ENCODE measurements at places on chromosomes 1 and 21.

DNA sequence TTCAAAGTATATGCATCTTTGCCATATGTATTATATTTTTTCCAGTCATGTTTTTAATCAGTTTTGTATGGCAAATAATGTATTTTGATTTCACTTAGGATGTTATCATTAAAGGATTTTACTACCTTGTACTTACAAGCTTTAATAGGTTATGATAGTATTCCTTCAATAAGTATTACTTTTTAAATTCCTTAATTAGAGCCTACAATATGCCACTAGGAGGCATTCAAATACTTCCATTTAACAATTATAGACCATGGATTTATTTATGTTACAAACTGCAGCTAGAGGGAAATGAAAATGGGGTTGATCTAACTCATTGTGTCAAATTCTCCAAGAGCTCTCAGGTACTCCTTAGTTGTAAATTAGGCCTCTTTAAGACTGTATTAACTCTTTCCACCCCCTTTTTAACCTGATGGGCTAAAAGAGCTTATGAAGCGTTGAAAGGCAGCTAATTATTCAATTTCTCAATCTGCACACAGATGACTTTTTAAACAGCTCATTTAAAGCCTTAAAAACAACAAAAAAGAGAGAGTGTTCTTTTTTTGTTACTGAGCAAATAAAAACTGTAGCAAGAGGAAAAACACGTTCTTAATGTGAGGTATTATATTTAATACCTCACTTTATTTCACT is 156.2 kb downstream of the DENND1B start:
- no peak for DNase-seq

DNA sequence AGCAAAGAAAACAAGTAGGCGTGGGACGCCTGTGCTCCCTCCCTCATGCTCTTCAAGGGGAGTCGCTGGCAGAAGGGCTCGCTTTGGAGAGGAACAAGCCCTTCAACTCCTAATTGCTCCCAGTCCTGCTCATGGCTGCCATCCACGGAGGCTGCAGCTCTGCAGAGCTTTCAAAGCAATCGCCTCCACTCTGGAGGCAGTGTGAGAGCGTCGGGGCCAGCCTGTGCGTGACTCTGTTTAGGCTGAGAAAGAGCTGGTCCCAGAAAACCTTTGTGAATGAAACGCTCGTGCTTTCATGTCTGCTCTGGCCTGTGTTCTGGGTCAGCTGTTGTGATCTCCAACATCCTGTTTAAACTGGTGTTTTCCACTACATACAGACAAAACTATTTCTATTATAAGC is 23.9 kb upstream of the RUNX1 start:
- DNase-seq: no peak

DNA sequence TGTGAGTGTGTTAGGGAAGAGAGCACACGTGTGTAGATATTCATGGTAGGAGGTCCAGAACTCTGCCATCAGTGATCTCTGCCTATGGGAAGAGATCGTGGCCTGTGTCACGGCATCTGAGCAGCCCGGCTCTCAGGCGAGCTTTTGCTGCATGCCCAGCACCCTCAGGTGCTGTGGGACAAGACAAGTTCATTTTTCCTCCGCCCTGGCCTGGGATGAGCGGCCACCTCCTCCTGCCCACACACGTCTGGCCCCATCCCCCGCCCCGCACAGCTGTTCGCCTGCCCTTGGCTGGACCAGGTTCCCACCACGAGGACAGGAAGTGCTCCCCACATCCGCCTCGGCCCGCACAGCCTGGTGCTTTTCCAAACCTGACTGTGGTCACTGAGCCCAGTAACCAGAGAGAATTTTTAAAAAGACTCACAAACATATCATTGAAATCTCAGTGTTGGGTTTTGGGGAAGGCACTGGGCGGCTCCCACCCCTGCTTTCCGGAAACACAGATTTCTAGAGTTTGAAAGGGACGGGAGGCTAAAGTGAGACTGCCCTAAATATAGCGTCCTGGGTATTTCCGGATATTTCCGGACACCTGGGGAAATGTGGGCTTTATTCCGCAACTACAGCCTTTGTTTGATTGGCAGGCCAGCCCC is 18.0 kb downstream of the BMP8A start:
- DNase-seq: no peak

- peak; percentile 70 for DNase-seq
These were observed 48.1 kb downstream of the CDC14A start for GRCh38 chr1:100400404-100400803.

GRCh38 chr1:87968197-87968955 is 639.7 kb downstream of the LMO4 start:
- DNase-seq: no peak

GRCh38 chr1:109272831-109273547 is 10.0 kb downstream of the PSRC1 start:
- no peak for DNase-seq

DNA sequence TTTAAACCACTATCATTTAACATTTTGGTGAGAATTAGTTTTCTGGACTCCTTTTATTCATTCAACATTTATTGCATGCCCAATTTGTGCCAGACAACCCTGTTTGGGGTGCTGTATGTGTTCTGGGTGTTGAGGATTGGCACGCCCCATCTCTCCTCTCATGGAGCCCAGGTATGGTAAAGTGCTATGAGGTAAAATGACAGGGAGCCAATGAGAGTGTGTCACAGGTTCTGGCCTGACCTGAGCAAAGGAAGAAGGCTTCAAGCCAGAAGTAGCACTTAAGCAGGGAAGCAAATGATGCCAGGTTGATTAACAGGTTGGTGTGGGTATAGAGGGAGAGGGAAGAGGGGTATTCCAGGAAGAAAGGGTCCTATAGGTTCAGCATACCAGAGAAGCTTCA is 21.1 kb upstream of the SLC22A15 start:
- DNase-seq: no peak

GRCh38 chr1:219574484-219575087 is 38.3 kb downstream of the ZC3H11B start:
- DNase-seq: no peak

- no peak for DNase-seq
These were observed 71.0 kb downstream of the EBNA1BP2 start for GRCh38 chr1:43101061-43101460.

DNA sequence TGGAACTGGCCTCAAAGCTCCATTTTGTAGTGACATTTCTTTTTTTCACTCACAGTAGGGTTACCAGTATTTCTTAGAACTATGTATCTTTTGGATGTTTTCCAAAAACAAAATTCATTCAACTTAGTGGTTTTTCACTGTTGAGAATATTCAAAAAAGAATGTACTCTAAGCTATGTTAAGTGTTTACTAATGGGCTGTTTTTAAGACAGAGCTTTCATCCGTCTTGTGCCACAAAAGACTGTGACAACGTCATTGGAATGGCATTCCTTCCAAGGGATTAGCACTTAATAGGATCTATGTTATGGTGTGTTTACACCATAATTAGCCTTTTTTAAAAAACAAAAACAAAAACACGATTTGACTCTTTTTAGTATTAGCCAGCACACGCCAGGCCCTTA is 66.8 kb downstream of the TTC3 start:
- no peak for DNase-seq

DNA sequence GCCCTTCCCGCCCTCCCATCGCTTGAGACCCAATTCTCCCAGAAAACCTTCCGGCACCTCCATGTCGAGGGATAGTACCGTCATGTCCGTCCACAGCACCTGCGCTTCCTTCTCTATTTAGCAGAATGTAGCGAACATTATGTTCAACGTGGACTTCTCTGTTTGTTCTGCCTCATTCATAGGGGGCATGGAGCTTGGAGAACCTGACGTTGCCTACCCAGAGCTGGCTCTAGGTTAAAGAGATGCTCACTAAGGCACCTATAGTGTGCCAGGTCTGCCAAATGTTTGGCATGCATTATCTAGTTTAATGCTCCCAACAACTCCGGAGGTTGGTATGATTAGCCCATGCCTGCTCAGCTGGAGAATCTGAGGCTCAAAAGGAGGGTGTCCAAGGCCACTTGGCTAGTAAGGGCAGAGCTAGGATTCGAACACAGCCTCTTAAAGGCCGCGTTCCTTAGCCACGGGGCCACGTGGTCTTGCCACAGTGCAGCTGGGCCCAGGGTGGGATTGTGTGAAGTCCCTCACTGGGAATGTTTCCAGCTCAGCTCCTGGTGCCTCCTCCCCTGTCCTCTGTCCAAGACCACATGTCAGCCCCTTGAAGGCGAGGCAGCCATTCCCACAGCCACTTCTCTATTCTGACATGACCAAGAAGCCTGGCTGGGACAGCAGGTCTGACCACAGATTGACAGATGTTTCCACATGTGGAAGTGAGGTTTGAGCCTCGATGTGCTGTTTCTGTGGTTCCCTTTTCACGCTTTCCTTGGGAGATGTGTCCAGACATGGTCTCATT is 57.8 kb downstream of the RUNX3 start:
- DNase-seq: no peak

DNA sequence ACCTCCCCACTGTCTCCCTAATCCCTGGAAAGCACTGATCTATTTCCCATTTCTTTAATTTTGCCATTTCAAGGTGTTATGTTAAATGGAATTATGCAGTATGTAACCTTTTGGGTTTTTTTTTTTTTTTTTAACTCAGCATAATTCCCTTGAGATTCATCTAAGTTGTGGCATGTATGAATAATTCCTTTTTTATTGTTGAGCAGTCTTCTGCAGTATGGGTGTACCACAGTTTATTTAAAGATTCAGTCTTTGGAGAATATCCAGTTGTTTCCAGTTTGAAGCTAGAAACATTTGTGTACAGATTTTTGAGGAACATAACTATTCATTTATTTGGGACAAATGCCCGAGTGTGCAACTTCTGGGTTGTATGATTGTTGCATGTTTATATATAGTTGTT is 162.2 kb upstream of the FAM78B start:
- DNase-seq: no peak

GRCh38 chr1:220692436-220693228 is 2.5 kb downstream of the C1orf115 start:
- no peak for DNase-seq

DNA sequence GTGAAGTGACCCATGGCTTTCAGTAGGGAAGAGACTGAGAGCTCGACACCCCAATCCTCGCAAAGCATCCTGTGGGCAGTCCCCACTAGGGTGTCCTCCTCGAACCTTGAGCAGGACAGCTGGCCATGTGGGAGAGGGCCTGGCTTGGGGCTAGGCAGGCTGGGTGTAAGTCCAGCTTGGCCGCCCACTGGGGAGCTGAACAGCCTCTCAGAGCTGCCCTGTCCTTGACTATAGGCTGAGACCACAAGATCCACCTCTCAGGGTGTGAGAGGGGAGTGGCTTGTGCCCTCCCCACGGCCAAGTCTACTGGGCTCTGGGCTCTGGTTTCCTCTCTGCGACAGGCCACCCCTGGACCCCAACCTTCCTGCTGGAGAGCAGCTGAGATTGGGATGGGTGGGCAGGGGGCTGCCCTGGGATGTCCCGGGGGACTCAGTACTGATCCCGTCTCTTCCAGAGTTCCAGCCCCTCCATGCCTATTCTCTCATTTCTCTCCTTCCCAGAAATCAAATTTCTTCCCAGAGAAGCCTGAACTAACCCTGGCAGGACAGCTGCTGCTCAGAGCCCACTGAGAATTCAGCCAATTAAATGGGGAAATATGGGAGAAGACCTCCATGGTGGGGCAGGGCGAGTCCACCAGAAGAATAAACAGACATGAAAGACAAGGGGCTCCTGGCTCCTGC is 282.9 kb downstream of the PTPRU start:
- no peak for DNase-seq

GRCh38 chr1:207868774-207869721 is 41.9 kb downstream of the CD34 start:
- DNase-seq: peak; percentile 55

- DNase-seq: no peak
These were observed 2.2 kb downstream of the NUDC start for GRCh38 chr1:26923711-26924110.

DNA sequence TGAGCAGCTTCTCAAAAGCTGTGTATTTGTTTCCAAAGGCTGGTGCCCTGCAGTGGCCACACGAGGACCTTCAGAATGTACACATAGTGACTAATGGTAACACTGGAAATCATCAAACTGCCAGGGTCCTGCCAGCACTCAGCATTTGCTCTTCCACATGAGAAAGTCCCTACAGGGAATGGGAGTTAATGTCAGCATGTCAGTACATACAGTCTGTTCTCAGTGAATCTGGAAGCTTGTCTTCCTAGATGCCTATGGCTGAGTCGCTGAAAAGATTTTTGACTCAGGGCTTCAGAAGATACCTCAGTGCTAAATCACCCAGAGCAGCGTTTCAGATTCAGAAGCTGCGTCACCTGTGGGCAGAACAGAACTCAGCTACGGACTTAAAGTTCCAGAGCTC is 108.2 kb downstream of the CDC7 start:
- no peak for DNase-seq

GRCh38 chr21:26739189-26739588 is 106.0 kb downstream of the ADAMTS1 start:
- DNase-seq: no peak

GRCh38 chr1:162040001-162040400 is 16.3 kb upstream of the OLFML2B start:
- DNase-seq: no peak

DNA sequence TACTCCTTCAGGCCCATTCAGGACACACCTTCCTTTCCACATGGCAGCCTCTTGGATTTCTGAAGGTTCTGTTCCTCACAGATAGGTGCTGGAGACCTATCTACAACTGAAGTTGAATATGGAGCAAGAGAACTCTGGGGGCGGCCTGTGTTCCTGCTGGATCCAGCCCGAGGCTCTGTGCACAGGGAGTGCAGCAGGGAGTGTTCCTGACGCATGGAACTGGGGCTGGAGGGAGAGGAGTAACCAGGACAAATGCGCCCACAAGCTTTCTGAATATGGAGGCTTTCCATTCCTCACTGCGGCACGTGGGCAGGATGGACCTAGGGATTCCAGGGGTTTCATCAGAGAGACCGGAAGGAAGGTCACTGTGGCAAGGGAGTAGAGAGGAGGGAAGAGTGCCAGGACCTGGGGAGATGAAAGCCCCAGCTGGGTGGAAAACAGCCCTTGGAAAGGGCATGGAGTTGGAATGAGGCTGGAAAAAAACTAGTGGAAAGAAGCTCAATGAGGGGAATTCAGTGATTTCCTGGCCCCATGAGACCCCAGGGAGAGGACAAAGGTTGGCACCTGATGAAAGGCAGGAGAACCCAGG is 12.5 kb downstream of the PM20D1 start:
- DNase-seq: no peak

DNA sequence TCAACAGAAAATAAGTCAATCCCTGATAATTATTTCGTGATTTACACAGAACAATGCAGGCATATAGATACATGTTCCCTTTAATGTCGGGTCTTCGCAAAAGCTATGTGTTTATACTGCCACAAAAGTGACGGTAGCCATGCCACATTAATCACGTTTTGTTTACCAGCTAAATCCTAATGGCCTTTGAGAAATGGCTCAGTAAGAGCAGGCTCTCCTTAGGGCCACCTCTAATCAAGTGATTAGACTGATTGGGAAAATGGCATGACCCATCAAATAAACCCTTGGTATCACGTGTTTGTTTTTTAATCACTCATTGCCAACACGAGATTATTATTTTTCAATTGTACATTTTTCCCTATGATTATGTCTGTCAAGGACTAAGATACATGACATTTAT is 102.0 kb upstream of the USP25 start:
- no peak for DNase-seq

DNA sequence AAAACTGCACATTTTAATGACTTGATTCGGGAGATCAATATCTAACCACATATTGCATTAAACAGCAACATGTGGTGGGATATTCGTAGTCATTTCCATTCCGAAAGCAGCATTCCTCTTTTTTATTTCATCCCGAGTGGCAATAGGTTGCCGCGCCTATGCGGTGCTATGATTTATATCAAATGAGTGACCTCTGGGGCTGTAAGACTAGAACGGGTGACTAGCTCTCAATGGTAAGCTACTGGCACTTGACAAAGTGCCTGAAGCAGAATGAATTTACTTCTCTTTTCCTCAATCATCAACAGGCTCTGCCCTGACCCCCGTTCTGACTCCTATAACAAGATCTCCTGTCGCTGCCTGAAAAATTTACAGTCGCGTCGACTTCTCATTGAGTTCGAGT is 162.3 kb downstream of the ZNF281 start:
- no peak for DNase-seq
